Activated CD4-positive, alpha-beta T cell treated with anti-CD3 and anti-CD28 coated beads for 48 hours (primary cell): ENCODE measurements at places on chromosomes 16 and 17.
A peak's percentile ranks its signal among the peaks of the same experiment; 100 is the strongest.

- DNase-seq, result no peak
These were observed 19.7 kb upstream of the SPPL2C start for GRCh38 chr17:45824901-45825492.

- DNase-seq, result no peak
These were observed 1.1 kb downstream of the LRRC36 start for GRCh38 chr16:67327743-67328142.

- peak; percentile 52 for DNase-seq
These were observed 257 bp downstream of the SNAI3 start for GRCh38 chr16:88686062-88686438.

GRCh38 chr17:49005140-49005539 is 8.0 kb downstream of the IGF2BP1 start:
- DNase-seq, result no peak

DNA sequence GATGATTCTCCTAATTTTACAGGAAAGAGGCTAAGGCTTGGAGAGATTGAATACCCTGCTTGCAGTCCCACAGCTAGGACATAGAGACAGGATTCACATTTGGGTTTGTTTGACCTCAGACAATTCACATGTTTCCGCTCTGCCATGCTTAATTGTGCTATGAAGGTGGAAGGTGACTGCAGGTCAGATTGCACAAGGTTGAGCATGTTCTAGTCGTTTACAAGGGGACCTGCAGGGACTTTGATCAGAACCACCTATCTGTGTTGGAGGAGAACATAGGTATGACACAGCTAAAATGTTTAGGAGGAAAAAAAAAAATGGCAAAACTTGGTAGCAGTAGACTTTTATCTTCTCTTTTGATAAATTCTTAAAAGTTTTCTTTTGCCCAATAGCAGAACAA is 4.9 kb upstream of the ANKFN1 start:
- no peak for DNase-seq

GRCh38 chr17:42474276-42474675 is 15.6 kb downstream of the ATP6V0A1 start:
- DNase-seq, result no peak

- DNase-seq, result no peak
These were observed 31.4 kb downstream of the COG1 start for GRCh38 chr17:73224237-73224636.

DNA sequence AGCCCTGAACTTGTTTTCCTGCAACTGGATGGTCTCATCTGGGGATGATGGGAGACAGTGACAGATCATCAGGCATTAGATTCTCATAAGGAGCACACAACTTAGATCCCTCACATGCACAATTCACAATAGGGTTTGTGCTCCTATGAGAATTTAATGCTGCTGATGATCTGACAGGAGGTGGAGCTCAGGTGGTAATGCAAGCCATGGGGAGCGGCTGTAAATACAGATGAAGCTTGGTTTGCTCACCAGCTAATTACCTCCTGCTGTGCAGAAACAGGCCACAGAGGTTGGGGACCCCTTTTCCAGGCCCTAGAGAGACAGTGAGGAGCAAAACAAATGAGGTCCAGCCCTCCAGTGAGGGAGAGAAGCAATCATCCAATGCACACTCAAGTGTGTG is 168.6 kb downstream of the RGS9 start:
- no peak for DNase-seq

GRCh38 chr16:74874912-74875546 is 100.4 kb upstream of the FA2H start:
- DNase-seq, result no peak

GRCh38 chr16:79598348-79599181 is 2.0 kb downstream of the MAF start:
- peak; percentile 63 for DNase-seq

GRCh38 chr16:88939972-88940861 is 36.8 kb downstream of the CBFA2T3 start:
- peak; percentile 27 for DNase-seq

DNA sequence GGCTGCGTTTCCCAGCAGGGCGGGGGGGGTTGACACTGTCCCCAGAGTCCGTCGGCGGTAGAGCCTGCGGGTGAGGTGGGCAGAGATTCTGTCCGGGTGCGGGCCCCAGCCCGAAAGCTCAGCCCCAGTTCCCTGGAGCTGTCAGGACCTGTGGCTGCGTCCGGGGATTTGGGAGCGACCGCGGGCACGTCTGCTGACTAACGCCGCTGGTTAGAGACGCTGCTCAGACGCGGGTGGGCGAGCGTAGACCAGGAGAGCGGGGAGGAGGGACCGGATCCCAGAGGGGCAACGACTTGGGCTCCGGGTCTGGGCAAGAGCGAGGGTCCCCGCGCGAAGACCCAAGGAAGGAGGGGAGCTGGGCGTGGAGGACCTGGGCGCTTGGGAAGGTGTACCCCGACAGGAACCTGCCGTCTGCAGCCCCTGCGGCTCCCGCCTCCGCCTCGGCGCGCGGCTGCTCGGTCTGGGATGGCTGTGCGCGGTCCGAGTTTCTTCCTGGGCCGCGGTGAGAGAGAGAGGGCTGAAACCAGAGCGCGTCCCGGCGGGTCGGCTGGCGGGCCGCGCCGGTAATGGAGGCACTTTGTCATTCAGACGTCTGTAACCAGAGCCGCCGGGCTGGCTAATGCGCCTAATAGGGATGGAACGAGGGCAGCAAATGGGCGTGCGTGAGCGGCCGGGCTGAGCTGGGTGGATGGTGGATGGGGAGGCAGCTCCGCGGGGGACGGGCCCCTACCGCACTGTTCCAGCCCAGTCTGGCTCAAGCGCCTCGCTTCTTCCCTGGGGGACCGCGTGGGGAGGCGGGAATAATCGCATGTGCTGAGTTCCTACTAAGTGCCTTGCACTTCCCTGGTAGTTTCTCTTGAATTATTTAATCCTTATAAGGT is 2.3 kb downstream of the NGFR start:
- DNase-seq, result peak; percentile 19

DNA sequence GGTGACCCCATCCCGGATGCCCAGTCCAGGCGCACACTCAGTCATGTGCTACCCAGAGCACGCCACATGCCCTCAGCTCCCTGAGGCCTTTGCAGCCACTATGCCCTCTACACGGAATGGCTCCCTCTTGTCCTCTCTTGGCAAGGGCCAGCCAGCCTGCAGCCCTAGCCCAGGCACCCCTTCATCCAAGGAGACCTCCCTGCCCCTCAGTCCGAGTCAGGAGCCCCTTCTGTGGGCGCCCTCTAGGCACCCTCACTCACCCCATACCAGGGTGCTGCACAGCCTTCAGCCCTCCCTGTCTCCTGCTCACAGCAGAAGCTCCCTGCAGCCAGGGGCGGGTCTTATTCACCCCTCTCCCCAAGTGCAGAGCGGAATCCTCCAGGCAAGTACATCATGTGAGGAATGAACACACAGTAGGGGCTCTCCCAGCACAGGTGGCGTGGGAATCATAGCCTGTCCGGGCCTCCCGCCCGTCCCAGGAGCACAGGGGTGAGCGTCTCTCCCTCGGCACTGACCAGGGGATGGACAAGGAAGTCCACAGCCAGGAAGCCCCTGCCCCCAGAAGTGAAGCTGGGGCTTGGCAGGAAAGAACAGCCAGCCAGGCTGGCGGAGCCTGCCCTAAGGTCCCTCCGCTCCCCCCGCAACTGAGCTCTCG is 186.9 kb downstream of the RBFOX3 start:
- no peak for DNase-seq

GRCh38 chr17:12256380-12256995 is 235.8 kb downstream of the MAP2K4 start:
- DNase-seq, result peak; percentile 14

- no peak for DNase-seq
These were observed 567 bp downstream of the UBB start for GRCh38 chr17:16381496-16381820.

DNA sequence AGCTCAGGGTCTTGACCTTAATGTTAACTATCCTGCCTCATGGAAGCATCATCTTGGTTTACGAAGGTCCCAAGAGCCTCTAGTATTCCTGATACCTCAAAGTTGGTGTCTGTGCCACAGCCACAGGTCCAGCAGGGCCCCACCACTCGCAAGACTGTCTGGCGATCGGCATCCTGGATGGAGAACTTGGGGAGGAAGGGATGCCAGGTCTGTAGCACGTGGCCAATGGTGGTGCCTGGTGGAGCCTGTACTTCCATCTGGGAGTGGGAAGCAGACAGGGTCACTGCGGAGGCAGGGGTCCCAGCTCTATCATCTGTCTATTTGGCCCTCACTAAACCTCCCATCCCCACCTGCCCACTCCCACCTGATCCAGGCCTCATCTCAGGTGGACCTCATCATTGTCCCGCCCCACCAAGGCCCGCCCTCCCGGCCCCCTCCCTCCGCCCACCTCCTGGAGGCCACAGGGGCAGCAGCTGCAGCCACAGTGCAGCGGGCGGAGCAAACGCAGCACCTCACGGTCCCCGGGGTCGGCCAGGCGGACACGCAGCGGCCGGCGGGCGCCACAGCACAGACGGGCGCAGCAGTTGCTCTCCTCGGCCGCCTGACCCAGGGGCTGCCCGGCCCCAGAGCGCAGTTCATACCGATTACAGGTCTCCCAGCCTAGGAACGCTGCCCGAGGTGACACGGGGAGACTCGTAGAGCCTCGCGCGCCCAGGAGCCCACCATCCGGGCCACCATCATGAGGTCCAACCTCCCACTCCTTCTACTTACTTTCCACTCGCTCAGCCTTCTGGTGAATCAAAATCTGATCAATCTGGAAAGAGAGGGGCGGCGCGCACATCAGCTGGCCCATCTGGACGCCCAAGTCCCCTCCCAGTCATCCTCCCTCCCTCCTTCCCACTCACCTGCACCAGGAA is 1.4 kb downstream of the PLSCR3 start:
- DNase-seq, result no peak

DNA sequence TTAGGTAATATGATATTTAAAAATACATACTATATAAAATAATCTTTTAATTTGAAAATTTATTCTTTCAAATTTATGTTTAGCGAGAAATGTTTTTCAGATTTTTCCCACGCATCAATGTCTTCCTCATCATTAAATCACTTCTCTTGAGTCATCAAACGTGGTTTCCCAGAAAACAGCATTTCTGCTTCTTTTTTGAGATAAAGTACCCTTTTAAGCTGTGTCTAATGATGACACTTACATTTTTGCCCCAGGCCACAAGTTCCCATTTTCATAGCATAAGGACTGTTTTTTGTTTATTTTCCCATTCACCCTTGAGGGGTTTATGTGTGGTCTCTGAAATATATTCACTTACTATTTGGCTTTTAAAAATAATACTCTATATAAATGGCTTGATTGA is 139.0 kb upstream of the HS3ST3A1 start:
- no peak for DNase-seq

DNA sequence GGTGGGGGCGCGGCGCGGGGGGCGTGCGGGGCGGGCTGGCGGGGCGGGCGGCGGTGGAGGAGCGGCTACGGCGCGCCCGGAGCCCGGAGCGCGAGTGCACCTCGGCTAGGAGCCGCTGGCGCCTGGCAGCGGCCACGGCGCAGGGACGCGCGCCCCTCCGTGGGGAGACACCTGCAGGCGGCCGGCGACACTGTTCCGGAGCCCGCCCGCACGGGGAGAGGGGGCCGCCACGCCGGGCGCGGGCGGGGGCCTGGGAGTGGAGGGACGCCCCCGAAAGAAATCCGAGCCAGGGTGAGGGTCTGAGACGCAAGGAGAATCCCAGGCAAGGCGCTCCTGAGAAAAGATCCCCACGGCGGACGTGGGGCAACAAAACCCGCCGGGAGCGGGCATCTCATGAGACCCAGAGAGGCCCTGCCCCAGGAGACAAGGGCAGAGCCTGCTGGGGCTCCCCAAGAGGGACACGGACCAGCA is at the start of gene GSG1L:
Gene GSG1L (minus strand): TSS at position 124 of the 471 bp plus-strand sequence. CDS start 290 bp downstream, outside the sequence.
- DNase-seq, result no peak

GRCh38 chr16:6857575-6857974 is 475.1 kb upstream of the RBFOX1 start:
- DNase-seq, result no peak

GRCh38 chr16:4486126-4486893 is 10.1 kb downstream of the HMOX2 start:
- no peak for DNase-seq

GRCh38 chr17:71035226-71035625 is 865.9 kb downstream of the KCNJ2 start:
- no peak for DNase-seq

- DNase-seq, result peak; percentile 89
These were observed at the start of gene MAP2K6 for GRCh38 chr17:69414408-69415274. MAP2K6 (plus strand) TSS chr17:69414697; CDS start chr17:69414985, 288 bp downstream.

DNA sequence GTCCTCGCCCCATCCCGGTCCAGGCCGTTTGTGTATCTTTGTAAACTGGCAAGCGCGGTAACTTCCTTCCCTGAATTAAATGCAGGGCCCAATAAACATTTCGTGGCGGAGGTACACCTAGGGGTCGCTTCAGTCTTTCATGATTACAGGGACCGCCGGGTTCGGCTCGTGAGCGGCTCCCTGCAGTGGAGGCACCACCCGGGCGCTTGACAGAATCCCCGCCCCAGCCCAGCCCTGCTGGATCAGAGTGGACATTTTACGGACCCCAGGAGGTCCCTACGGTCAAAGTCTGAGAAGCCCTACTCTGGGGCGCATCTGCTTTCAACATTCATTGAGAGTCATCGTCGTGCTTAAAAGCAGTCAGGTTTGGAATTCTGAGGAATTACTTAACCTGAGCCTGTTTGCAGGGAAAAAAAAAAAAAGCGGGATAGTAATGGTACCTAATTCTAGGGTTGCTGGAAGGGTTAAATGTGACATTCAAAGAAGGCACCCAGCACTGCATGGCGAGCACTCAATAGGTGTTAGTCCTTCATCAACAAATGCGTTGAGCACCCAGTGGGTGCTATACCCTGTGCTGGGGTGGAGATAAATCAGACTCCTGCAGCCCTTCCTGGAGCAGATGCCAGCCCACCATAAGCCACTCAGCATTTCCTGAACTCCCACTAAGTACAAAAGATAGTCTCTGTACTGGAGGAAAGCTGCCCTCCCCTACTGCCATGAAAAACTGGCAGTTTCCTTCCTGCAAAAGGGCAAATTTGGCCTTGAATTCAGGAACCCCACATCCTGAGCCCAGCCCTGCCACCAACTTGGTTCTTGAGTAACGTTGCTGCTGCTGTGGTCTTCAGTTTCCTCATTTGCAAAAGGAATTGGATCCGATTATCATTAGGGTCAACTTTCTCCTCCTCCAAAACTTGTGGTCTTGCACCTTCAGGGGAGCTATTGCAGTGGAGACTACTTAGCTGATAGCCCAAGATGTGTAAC is 658 bp upstream of the DUSP3 start:
- DNase-seq, result no peak

DNA sequence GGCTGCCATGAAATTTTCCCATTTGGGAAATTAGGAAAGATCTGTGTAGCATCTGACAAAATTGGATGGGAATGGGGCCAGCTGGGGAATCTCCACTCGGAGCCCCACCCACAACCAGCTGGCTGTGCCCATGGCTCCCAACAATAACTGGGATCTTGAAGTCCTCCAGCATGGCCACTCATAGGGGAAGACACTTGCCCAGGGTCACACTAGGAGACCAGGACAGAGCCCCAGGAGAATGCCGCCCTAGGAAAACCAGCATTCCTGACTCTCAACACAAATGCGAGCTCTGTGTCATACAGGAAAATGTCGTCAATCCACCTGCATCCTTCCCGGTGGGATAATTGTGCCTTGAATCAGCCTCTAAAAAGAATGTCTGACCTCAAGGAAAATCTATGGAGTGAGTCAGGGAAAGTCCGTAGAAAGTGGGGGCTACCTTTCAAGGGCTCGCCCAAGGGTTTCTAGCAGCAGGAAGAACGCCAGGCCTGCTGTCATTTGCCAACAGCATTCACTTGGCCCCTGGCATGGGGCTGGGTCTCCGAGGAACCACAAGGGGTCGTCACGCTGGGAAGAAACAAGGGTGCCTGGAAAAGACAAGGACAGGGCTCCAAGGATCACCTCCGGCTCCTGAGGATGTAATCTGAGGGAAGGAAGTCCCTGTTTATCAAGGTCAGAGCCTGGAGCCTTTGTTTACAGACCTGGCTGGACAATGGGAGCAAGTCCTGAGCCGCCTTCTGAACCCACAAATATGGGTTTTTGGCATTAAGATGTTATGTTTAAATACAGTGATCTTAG is 15.9 kb downstream of the CDH5 start:
- no peak for DNase-seq
